AG09309 (cell line): ENCODE measurements at places on chromosomes 11 and 22.

- DNase-seq = no peak
Measured at GRCh38 chr22:46055181-46055875, 78.4 kb upstream of the WNT7B start.

GRCh38 chr11:56950510-56950909 lies 38.2 kb upstream of the OR5AK2 start:
- no peak for DNase-seq

GRCh38 chr22:37930270-37930951 lies 23.0 kb downstream of the C22orf23 start:
- no peak for DNase-seq

GRCh38 chr22:46046299-46046685 lies 69.3 kb upstream of the WNT7B start:
- no peak for DNase-seq

DNA sequence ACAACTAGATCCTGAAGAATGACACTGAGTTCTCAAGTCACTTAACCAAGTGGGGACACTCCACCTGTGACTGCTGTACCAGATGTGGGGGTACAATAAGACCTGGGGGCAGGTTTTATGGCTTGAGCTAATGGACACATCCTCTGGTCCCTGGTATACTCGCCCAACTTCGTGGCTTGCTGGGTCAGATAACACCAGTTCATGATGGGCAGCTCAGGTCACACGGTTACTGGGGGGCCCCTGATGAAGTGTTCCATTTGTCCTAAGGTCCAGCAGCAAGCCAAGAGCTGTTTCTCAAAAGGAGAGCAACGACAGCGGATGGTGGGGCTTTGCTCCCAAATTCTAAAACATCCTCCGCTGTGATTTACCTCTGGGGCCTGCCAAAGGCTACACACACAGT lies 1368.4 kb downstream of the BRD1 start:
- DNase-seq = no peak

DNA sequence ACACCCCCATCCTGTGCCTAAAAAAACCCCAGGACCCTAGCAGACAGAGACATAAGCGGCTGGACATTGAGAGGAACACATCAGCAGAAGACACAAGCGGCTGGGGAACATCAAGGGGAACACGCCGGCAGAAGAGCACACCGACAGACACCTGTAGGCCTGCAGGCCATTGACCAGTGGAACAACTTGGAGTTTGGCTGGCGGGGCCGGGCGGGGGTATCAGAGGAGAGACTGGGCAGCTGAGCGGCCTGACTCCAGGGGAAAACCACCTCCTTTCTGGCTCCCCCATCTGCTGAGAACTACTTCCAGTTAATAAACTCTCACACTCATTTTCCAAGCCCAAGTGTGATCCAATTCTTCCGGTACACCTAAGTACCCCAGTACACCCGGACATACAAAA lies 264.7 kb upstream of the ISX start:
- no peak for DNase-seq

GRCh38 chr22:49202226-49202625 lies 625.4 kb downstream of the BRD1 start:
- DNase-seq = no peak

GRCh38 chr11:76523786-76524436 lies 79.1 kb downstream of the EMSY start:
- DNase-seq = no peak
